CD8-positive, alpha-beta memory T cell (primary cell): ENCODE measurements at places on chromosomes 2 and 18. TPM values are rescaled to one million over a fixed set of nuclear protein-coding genes. Genes with fewer than 3 reads are reported as not detected.

The ASAP2 gene
- total RNA-seq, result 0.38 TPM

The ZNF804A gene
- not detected for total RNA-seq

The ANAPC1 gene
- 128 TPM for total RNA-seq

The CD8B2 gene
- total RNA-seq, result 3.6 TPM

The HOXD8 gene
- total RNA-seq, result not detected

The CFAP65 gene
- total RNA-seq, result not detected

The CYS1 gene
- 0.20 TPM for total RNA-seq

GRCh38 chr2:33810046-33810835, 211.1 kb upstream of the FAM98A start:
- DNase-seq, result no peak

DNA sequence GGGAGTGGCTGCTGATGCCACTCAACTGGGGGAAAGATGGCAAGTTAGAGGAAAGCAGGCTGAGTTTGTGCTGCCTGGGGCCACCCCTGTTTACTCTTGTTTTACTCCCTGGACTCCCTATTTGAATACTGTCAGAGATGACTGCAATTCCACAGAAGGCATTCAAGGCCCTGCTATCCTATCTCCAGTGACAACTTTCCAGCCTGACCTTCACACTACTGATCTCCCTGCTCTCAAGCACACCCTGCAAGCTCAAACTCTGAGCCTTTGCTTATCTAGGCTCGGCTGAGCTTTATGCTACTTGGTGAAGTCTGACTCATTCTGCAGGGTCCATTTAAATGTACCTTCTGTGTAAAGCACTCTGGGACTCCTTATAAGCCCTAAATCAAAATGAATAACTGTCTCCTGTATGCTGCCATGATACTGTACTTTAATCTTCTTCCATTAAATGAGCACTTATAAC, 39.3 kb upstream of the DSG1 start:
- no peak for DNase-seq

GRCh38 chr2:234670052-234670451, 173.2 kb upstream of the ARL4C start:
- no peak for DNase-seq

- DNase-seq, result no peak
Measured at GRCh38 chr18:64149916-64150438, 1.1 kb upstream of the LINC00305 start.

- DNase-seq, result no peak
Measured at GRCh38 chr2:207688597-207688996, 22.8 kb upstream of the CCNYL1 start.

DNA sequence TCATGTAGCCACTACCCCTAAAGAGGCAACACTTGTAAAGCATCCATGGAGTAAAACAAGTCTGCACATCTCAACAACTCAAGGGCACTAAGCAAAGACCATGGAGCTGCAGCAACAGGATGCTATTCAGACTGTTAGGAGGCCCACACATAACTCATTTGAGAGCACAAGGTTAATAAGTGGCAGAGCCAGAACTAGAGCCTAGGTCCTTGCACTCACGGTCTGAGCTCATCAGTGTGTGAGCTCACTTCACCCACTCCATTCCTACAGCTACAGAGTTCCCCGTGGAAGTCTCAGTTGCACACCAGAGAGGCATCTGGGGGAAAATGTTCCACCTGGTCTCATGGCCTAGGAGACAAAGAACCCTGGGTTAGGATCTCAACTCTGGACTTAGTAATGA, 35.0 kb downstream of the TTC32 start:
- no peak for DNase-seq

DNA sequence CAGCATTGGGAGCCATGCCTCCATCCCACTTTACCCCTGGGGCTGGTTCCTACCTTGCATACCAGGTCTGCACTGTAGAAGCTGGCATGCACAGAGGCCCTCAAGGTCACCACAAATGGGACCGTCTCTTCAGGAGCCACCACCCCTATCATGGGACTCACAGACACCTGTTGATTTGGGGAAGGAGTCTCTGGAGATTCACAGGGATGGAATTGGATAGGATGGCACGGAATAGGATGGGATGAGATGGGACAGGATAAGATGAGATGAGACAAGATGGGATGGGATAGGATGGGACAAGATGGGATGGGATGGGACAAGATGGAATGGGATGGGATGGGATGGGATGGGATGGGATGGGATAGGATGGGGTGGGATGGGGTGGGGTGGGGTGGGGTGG, 16.1 kb upstream of the CRYBA2 start:
- no peak for DNase-seq

- DNase-seq, result no peak
Measured at GRCh38 chr2:118644190-118644589, 203.3 kb downstream of the EN1 start.

DNA sequence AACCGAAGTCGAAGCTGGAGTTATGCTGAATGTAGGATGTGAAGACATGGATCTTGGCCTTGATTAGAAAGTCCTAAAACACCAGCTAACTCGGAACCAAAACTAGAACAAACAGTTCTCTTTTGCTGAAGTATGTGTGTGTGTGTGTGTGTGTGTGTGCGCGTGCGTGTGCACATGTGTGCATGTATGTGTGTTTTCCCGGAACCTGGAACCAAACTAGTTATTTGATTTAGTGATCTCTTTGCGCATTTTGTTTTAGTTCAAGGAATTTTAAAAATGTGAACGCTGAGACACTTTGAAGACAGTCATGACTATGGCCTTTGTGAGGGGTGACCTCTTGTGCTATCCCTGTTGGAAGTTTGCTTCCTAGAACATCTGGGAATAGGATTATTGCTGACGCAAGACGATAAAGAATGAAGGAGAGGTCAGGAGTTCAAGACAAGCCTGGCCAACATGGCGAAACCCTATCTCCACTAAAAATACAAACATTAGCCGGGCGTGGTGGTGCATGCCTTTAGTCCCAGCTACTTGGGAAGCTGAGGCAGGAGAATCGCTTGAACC, 23.8 kb downstream of the FHL2 start:
- no peak for DNase-seq

GRCh38 chr2:158656492-158657229, 138.5 kb upstream of the DAPL1 start:
- no peak for DNase-seq

GRCh38 chr2:226915846-226916360, 80.0 kb downstream of the RHBDD1 start:
- DNase-seq, result no peak

DNA sequence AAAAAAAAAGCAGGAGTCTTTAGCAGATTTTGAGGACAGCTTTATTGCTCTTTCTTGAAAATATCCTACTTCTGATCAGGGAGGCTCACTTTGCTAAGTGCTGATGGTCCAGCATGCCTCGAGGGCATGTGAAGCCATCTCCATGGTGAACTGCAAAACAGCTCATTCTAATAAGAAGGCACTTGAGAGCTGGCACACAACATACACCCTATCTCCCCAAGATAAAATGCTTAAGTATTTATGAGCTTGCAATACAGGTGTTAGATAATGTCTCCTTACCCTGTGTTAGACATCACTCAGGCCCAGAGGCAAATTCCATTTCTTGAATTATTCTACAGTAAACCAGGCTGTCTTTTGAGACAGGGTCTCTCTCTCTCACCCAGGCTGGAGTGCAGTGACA, 2.7 kb downstream of the ENOSF1 start:
- no peak for DNase-seq

DNA sequence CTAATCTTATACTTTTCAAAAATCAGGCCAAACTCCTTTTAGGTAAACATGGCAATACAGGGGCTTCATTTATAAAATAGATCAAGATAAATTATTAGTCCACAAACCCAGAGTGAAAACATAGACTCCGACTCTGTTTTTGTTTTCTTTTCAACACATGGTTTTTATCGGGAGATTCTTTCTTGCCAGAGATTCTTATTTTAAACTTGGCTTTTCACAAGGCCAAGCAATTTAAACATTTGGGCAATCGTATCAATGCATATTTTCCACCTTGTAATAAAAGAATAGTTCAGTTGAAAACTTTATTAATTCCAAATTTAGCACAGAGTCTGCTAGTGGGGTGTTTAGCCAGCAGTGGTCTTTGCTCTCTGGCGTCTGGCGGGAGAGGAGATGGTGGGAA, 71.9 kb downstream of the SOX11 start:
- DNase-seq, result no peak

DNA sequence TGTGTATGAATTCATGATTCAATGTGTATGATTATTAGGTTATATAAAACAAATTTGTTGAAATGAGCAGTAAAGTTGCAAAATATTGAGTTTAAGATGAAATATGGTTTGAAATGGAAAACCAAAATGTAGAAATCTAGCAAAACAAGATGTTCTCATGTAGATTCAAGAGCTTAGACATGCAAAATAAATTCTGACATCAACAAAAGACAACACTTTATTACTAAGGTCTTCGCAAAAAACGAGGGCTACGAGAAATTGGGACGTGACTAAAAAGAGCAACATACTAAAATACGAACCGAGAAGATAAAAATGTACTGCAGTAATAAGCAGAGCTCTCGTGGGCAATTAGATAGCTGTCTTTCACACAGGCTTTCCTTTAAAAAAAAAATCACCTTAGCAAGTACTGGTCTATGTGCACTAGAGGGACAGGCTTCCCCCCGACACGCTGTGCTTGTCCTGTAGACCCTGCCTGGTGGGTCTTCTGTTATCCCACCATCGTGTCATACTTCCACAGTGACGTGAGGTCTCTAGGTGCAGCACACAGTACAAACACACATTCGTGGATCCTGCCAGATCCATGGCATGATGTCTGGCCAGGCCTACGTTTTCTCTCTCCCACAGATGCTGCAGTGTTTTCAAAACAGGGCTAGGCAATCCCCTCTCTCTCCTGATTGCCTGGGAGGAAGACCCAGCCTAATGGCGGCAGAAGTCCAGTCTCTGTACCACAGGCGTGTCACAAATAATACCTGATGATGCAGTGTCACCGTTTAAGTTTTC, 240.8 kb downstream of the TCF4 start:
- DNase-seq, result no peak

GRCh38 chr2:69134306-69134945, 121.4 kb downstream of the ANTXR1 start:
- DNase-seq, result no peak

DNA sequence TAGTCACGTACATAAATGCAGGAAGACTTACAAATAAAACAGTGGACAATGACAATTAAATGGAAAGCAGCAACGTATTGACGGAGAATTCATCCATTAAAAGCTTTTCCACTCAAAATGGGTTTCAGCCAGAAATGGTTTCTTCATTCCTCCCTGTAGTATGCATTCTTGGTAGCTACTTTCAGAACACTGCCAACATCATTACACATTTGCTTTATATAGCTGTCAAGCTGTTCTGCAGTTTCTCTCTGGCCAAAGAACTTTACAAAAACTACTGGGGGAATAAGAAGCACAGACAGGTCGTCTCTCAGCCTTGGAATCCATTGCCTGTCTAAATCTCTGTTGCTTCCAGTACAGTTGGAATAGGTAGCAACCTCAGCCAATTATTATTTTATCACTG, 84.1 kb upstream of the NCKAP5 start:
- DNase-seq, result no peak

DNA sequence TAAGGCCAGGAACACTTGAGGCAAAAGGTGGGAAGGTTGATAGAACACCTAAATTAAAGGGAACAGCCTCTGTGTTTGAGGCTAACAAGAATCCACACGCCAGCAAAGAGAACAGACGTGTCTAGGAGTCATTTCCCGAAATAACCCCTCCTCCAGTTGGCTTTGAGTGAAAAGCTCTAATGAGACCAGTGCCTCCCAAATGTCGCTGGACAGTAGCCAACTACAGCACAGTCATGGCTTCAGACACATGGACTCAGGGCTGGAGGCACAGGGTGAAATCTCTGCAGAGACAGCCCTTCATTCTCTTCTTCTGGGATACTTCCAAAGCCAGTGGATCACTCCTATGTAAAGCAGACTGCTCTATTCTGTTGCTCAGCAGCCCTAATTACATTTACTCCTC, 49.6 kb downstream of the SOWAHC start:
- DNase-seq, result no peak

DNA sequence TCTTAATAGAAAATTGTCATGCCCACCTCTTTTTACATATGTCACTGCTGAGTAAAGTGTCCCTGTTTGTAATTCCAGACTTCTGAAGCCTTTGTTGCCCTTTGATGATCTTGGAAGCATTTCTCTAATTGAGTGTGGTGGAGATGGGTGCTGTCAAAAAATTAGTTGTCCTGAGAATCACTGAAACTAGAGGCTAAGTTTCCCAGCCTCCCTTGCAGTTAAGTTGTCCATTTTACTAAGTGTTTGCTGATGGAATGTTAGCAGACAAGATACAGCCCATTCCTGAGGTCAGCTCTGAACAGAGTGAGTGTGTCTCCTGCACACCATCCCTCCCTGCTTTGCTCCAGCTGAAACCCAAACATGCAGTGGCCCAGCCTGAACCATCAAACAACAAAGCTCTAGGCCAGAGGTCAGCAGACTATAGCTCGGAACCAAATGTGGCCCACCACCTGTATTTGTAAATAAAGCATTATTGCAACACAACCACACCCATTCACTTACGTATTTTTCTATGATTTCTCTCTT, 28.1 kb upstream of the TMEM177 start:
- no peak for DNase-seq

DNA sequence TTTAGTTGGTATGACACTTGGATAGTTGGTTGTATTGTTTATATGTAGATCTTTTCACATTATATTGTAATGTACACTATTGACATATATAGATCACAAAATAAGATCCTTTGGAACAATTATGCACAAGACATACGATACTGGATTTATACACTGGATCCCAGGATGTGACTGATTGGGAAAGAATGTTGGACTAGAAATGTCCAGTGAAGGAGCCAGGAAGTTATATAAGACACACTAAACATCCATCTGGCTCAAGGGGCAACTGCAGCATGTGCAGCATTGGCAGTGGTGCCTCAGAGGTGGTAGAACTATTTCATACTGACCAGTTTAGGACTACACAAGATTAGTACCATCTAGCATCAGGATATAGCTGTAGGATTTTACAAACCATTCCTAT, 104.9 kb downstream of the TRABD2A start:
- DNase-seq, result no peak

DNA sequence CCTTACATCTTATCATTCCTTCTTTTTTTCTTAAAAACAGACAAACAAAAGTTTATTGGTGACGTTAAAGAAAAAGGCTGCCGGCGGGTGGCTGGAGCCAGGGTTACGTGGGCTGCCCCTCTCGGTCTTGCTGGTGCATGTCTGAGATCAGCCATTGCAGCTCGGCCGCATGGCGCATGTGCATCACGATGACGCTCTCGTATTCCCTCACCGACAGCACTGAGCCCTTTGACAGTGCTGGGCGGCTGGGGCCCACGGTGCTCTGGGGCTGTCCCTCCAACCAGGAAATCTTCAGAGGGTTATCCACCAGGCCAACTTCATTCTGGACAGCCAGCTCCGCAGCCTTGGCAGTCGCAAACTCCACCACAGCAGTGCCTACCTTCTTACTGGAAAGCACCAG, 1081.8 kb upstream of the TMEFF2 start:
- no peak for DNase-seq

GRCh38 chr2:206263959-206264603, 10.4 kb upstream of the ZDBF2 start:
- DNase-seq, result no peak
